ENCODE measurements at places on chromosomes 2 and 18. TPM values are rescaled to one million over a fixed set of nuclear protein-coding genes. Genes with fewer than 3 reads are reported as not detected.

DNA sequence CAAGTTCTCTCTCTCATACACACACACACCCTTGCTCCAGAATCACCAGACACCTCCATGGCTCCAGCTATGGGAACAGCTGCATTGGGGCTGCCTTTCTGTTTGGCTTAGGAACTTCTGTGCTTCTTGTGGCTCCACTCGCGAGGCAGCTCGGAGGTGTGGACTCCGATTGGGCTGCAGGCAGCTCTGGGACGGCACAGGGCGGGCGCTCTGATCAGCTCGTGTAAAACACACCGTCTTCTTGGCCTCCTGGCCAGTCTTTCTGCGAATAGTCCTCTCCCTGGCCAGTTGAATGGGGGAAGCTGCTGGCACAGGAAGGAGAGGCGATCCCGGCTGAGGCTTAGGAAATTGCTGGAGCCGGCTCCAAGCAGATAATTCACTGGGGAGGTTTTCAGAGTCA, 22.4 kb downstream of the FOSL2 start:
- no peak for DNase-seq
- H3K27me3 ChIP-seq = peaks cover 10% of the 10 kb centered on the region
- no peak overlapping the region for H3K4me3 ChIP-seq
- H3K36me3 ChIP-seq = peaks cover 56% of the 10 kb centered on the region
- peak overlapping the region; percentile 51 for H3K27ac ChIP-seq

Gene FABP1
- total RNA-seq = not detected

DNA sequence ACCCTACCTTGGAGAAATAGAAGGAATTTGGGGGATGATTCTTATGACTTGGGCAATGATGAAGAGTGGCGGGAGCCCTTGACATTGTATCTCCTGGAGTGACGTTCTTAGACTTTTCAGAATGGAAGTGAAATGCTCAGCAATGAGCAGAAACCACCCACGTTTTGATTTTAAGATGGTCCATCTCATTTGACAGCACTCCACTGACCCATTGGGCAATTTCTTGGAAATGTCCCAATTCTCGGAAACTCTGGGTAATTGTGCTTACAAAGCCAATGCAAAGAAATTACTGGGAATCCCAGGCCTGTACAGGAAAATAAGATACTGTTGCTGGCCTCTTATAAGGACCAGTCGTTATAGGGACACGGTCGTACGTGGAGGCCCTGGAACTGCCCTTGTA, 170.0 kb upstream of the COPS8 start:
- no peak overlapping the region for H3K27ac ChIP-seq
- peaks cover 23% of the 10 kb centered on the region for H3K27me3 ChIP-seq
- no peaks in the 10 kb centered on the region for H3K36me3 ChIP-seq
- DNase-seq = no peak

GRCh38 chr2:47323009-47323821, 79.7 kb upstream of the MSH2 start:
- peak; percentile 57 for DNase-seq
- peaks cover 10% of the 10 kb centered on the region for H3K4me1 ChIP-seq
- peaks cover 5% of the 10 kb centered on the region for H3K27me3 ChIP-seq
- no peaks in the 10 kb centered on the region for H3K36me3 ChIP-seq

Gene COL4A4
- total RNA-seq = not detected
